ENCODE measurements at places on chromosomes 7 and 10. TPM values are rescaled to one million over a fixed set of nuclear protein-coding genes. Genes with fewer than 3 reads are reported as not detected.

DNA sequence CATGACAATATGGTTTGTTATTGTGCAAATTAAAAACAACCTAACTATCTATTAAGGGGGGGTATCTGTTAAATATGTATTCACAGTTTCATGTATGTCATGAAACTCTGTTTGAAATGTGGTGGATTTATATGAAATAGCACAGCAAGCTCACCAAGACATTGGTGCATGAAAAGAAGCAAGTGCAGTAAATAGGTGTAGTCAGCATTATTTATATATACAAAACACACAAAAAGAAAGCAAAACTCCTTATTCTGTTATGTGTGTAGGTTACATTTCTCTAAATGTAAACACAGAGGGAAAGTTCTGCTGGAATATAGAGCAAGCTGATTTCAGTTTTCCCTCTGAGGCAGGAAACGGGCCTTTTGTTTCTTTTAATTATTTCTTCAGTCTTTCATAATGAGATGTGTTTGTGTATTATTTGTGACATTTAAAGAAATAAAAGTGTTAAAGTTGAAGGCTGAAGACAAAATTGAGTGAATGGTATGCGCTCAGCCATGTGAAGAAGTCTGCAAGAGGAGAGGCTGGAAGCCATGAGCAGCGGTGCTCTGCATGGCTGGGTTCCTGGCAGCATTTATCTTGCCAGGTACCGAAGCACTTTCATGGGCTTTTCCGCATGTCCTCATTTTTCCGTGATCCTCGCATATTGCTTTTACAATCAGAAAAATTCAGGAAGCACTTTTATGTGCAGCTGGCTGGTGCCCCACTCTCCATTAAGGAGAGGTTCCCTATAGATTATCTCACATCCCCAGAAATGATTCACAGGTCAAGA, 38.5 kb downstream of the GRID1 start:
- no peaks in the 10 kb centered on the region for H3K36me3 ChIP-seq
- no peaks in the 10 kb centered on the region for H3K4me1 ChIP-seq
- H3K27ac ChIP-seq, result no peak overlapping the region
- DNase-seq, result no peak
- H3K27me3 ChIP-seq, result no peaks in the 10 kb centered on the region

PKD1L1 gene
- 1.2 TPM for total RNA-seq

DNA sequence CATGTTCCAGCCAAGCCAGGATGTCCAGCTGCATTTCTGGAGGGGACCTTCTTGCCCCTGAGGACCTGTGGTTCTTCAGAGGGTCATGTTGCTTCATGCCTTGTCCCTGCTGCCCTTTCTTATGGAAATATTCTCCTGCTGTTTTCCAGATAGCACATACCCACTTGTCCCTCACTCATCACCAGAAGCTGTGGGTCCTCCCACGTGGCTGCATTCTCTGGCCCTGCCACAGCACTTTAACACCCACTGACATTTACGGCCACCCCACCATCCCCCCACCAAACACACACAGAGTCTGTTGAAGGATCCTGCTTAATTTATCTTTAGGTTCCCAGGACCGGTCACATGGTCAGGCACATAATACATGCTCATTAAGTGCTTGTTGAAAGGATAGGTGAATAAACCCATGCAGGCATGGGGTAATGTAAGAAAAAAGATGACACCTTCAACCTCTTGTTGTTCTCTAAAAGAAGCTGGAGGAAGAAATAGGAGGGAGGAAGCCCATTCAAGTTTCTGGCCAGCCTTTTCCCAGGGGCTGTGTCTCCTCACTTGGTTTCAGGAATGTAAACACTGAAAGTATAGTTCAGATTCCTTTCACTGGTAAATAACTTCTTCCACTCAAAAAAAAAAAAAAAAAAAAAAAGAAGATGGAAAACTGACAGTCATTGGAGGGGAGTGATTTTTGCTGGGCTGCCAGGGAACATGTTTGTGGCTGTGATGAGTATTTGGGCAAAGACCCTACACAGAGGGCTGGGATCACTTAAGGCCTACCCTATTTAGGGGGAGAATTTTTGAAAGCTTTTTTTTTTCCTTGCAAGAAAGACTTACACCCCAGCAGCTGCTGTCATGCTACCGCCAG, 19.8 kb upstream of the BMPER start:
- DNase-seq, result no peak
- H3K4me1 ChIP-seq, result peaks cover 4% of the 10 kb centered on the region
- H3K4me3 ChIP-seq, result no peak overlapping the region
- no peaks in the 10 kb centered on the region for H3K36me3 ChIP-seq
- no peak overlapping the region for H3K27ac ChIP-seq

CYP3A7 gene
- total RNA-seq, result not detected

OPALIN gene
- total RNA-seq, result not detected
